NCI-H1930 (cell line): ENCODE measurements at places on chromosomes 7 and 10.

DNA sequence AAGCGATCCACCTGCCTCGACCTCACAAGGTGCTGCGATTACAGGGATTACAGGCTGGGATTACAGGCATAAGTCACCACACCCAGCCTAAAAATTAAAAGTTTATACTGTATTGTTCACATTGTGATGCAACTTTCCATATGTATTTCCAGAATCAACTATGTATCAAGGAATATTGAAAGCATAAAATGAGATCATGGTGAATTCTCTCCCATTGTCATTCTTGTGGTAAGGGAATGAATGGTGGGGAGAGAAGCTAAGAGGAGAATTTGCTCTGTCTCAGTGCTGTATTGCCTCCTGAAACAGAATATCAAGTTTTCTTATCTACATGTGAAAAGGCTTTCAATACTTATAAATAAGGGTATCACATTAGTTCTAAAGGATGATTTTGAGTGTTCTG, 81.7 kb downstream of the CD36 start:
- DNase-seq, result no peak

- no peak for DNase-seq
Observed at GRCh38 chr7:144819566-144819965, 16.3 kb downstream of the TPK1 start.

- no peak for DNase-seq
Observed at GRCh38 chr7:76230214-76230613, 28.5 kb downstream of the SRRM3 start.

GRCh38 chr10:88152728-88153133, 289.3 kb downstream of the PTEN start:
- no peak for DNase-seq

DNA sequence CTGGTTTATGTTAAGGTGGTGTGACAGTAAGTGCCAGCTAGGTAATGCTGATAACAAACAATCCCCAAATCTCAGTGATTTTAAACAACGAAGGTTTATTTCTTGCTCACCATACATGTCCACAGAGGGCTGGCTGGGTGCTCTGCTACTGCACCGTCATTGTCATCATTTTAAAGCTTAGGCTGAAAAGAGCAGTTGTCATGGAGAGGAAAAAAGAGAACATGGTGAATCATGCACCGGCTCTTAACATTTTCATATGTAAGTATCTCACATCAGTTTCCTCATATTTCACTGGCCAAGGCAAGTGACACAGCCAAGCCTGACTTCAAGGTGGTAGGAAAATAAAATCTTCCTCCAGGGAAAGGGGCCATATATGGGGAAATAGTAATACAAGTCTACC, 746.9 kb downstream of the SORCS3 start:
- no peak for DNase-seq
